ENCODE measurements at places on chromosomes 5 and 9.

- DNase-seq, result no peak
Observed at GRCh38 chr5:10981932-10982331, 220.9 kb upstream of the DAP start.

DNA sequence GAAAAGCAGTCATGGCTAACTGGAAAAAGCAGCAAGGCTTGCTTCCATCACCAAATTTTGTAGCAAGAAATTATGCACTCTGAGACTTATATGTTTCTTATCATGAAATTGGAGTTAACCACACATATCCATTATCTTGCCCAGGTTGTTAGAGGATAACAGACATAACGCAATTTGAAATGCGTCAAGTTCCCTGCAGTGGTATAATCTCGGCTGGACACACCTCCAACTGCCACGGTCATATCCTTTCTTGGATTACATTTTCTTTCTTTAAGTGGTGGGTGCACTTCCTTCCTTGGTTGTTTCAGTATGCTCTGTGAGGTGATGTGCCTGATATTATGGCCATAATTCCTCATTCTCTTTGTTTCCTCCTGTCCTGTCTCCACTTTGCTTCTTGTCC lies 695.0 kb upstream of the DMAC1 start:
- no peak for DNase-seq

- no peak for DNase-seq
Observed at GRCh38 chr9:31500422-31500821, 884.0 kb upstream of the ACO1 start.

DNA sequence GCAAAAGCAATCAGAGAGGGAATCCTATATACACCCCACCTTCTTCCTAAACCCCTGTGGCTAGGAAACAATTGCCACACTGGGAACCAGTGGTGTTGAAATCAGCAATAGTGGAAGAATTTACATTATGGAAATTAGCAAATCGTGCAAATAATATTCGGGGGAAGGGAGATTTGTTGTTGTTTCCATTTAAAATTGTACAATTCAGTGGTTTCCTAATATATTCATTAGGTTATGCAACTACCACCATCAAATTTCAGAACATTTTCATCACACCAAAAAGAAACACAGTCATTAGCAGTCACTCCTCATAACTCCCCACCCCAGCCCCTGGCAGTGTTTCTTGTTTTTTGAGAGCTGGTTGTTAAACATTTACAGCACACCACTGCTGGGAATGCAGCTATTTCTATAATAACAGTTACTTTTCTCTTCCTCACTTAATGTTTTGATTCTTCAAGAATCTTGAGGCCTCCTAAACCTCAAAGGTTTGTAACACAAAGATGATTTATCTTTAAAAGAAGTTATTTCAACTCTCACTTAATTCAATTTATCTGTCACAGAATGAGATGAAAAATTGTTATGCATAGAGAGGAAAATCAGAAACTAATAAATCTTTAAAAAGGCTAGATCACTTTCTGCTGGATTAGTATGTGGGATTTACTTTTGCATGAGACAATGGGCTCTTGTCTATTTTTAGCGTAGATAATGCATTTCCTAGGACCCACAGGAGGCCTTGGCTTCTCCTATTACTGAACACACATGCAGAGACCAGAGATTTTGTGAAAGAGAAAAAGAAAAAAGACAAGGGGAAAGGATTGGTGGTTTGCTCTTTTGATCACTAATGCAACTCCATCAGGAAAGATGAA lies 91.8 kb upstream of the DAPK1 start:
- DNase-seq, result no peak

DNA sequence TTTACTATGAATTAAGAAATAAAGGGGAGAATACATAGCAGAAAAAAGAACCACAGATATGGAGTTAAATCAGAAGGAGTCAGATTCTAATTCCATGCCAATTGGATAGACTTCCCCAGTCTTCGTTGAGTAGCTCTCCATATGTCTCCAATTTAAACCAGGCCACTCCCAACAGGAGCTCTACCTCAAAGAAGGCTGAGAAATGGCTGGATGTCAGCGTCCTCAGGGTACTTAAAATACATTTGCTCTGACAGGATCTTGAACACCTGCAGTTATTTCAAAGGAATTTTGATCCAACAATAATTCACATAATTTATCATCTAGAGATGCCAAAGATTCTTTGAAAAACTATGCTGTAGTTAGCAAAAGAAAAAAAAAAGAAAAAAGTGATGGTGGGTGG lies 133.9 kb upstream of the FBN2 start:
- no peak for DNase-seq

DNA sequence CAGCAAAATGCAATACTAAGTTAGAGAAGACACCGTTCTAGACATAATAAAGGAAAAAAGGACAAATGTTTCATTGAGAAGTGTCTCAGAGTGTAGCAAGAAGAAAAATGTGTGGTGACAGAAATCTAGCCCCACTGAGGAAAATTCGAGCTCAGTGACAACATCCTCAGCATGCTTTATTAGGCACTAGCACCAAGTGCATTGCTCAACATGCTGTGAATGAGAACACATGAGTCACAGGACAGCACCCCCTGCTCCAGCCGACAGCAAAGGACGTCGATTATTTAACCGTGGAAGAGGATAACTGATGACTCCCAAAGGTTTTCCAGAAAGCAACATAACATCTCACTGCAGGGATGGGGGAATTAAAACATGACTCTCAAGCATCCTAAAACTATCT lies 182.7 kb downstream of the GNAQ start:
- DNase-seq, result no peak

DNA sequence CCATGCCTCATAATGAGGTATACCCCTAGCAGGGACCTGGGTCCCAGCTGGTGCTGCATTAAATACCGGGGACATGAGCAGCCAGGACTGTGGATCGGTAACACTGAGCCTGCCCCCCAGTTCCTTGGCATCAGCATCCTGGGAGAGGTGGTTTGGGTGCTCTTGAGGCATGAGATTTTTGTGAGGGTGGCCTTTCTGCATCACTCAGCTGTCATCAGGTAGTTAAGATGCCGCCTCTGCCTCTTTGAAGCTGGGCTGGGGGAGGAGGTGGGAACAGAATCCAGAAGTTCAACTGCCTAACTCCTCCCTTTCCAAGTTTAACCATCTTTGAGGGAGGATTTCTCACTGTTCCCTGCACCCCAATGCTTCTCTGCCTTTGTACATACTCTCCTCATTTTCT lies 112.7 kb downstream of the PDZD2 start:
- DNase-seq, result no peak

DNA sequence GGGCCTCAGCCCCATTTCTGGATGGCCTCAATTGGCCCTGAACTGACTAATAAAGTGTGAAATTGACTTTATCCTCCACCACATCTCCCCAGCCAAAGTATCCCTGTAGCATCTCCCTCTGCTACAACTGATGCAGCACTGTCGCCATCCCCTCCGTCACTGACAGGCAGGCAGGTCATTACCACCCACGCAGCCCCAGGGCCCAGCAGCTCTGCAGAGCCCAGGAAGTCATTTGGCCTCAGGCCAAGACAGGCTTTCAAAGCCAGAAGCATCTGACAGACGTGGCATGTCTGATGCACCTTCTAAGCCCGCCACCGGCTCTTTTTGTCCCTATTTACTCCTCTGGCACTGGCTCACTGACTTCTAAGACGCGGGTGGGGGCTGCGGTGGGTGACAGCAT lies 65.3 kb downstream of the ARHGEF37 start:
- no peak for DNase-seq

GRCh38 chr9:112774006-112774996 lies 23.7 kb downstream of the SNX30 start:
- no peak for DNase-seq

DNA sequence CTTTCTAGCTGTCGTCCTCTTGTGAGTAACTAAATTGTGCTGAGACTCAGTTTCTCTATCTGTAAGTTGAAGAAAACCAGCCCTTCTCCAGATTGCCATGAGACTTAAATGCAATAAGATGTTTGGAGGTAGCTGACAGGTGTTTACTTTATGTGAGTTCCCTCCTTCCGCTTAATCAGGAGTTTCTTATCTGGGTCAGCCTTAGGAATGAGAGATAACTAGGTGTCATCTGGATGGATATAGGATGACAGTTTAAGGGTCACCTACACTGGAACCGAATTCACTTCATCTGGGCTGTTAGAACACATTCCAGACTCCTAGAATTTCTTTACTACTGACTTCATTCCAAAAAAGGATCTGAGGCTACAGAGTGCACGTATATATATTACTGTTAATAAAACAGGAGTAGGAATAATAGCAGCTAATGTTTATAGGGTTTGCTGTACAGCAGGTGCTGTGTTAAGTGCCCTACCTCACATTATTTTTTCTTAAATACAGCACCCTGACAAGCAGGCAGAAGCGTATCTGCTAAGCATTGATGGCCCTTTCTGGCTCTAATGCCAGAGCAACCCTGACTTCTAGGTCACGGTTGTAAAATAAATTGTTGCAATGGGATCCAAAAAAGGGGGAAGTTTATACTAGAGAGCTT lies 30.0 kb upstream of the CPEB4 start:
- no peak for DNase-seq

DNA sequence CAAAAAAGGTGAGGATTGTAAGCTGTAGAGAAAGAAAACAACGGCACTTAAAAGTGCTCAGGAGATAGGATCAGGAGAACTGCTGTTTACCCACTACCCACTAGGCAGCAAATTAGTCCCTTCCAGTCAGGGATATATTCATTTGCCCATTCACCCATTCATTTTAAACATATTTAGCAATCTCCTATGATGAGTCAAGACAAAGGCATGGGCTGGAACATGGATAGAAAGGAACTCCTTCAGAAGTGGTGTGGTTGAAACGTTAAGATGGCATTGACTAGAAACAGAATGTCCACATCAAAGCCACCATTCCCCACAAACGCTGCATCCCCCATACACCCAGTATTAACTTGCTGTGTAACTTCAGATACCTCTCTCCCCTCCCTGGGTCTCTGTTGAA lies 225.7 kb downstream of the ASTN2 start:
- DNase-seq, result no peak

GRCh38 chr9:113721856-113722255 lies 154.3 kb upstream of the ZNF618 start:
- DNase-seq, result no peak

- no peak for DNase-seq
Observed at GRCh38 chr9:119255116-119255515, 114.1 kb downstream of the BRINP1 start.

DNA sequence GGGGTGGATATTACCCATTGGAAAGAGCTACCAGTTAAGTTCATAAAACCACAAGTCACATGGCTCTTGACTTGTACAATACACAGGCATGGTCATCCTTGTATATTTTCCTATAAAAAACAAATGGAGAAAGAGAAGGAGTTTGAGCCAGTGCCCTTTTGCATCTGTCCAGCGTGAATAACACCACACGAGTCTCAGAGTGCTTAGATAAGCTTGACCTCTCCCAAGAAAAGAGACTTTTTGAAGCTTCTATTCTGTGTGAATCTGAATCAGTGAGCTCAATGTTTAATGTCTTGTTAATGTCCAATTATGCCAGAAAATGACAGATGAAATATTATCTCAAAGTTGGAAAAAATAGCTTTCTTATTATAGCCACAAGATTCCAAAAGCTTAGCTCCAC lies 30.9 kb upstream of the LPAR1 start:
- DNase-seq, result no peak

- DNase-seq, result no peak
Observed at GRCh38 chr9:77495834-77496671, 152.1 kb downstream of the GNA14 start.

DNA sequence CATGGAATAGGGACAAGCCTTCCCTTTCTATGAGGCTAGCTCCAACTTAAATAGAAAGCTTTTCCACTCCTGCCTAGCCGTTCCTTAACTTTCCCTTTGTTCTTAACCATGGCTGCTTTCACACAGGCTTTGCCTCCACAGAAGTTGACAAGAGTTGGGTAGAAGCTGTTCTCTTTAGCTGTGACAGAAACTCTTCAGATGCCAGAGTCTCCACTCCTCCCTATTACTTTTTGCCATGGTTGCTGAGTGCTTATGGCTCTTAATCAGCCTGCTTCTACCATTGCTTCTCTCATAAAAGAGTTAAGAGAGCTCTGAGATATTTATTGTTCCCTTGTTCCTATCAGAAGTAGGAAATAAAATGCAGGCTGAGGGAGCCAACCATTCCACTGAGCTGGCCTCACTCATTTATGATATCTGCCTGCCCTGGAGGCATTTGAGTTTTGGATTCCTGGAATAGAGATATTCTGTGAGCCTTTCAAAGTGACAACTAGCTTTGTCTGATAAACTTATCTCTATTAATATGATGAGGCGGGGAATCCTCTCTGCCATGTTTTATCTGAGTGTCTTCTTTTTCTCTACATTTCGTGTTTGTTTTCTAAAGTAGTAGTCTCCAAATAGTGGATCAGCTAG lies 162.6 kb downstream of the DMAC1 start:
- no peak for DNase-seq

GRCh38 chr9:22114956-22115355 lies 105.9 kb upstream of the CDKN2B start:
- no peak for DNase-seq

DNA sequence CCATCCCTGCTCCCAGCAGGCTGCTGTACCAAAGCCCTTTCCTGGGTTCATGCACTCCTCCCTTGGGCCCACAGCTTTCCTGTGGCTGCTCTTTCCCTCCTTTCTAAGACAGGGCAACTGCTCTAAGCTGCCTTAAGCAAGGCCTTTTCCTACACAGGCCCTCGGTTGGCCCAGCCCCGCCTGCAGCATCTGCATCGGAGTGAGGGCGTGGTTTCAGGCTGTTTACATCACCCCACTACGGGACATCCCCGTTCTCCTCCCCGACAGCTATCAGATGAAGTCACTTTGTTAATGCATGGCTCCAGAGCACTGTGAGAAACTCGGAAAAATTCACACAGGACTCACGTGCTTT lies 3.4 kb downstream of the DPH7 start:
- no peak for DNase-seq

DNA sequence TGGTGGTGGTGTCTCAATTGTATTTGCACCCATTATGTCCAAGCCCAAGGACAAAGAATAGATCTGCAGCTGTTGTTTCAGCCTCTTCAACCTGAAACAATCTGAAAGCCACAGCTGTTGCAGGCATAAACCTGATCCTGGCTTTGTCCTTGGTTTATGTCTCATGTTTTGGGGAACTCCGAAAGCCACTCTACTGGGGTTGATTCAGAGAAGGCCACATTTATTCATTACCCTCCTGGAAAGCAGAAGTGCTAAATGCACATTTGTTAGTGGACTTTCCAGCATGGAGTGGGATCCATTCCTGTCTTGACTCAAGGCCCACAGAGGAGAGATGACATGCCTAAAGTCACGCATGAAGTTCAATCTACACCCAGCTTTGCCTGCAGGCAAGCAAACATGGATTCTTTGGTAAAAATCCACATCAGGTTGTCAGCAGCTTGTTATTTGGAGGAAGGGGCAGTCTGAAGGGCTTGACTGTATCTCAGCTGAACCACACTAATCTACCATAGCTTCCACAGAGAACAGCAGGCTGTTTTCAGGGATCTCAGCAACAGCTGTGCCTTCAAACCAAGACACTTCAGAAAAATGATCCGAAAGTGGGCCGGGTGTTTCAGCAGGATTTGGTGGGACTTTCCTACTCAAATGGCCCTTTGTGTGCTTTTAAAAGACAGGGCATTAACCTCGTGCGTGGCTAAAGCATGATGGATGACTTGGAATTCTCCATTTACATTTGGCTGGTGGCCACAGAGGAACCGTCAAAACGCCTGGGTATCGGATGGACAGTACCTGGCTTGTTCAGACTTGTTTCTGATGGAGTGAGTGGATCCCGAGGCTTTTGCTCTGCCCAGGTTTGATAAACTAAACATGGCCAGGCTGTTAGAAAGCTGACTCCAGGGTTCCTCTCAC lies 36.2 kb upstream of the ADAM19 start:
- no peak for DNase-seq
